Kidney (tissue), 22 donors: ENCODE measurements at places on chromosomes 4 and X. TPM values are rescaled to one million over a fixed set of nuclear protein-coding genes. Genes with fewer than 3 reads are reported as not detected.

GRCh38 chr4:94208918-94209317 lies 1.3 kb downstream of the SMARCAD1 start:
- peak overlapping the region; percentile 100 for H3K4me3 ChIP-seq
- peaks cover 8% of the 10 kb centered on the region for H3K4me1 ChIP-seq
- no peaks in the 10 kb centered on the region for H3K27me3 ChIP-seq
- DNase-seq, result no peak
- peaks cover 7% of the 10 kb centered on the region for H3K36me3 ChIP-seq

GRCh38 chr4:26746802-26747213 lies 113.8 kb upstream of the STIM2 start:
- H3K36me3 ChIP-seq, result peaks cover 6% of the 10 kb centered on the region
- no peak for DNase-seq
- H3K27ac ChIP-seq, result no peak overlapping the region
- H3K4me1 ChIP-seq, result no peaks in the 10 kb centered on the region
- no peaks in the 10 kb centered on the region for H3K27me3 ChIP-seq

GRCh38 chr4:3365871-3366842 lies 73.3 kb downstream of the RGS12 start:
- H3K27ac ChIP-seq, result peak overlapping the region; percentile 11
- DNase-seq, result no peak
- no peaks in the 10 kb centered on the region for H3K27me3 ChIP-seq

DNA sequence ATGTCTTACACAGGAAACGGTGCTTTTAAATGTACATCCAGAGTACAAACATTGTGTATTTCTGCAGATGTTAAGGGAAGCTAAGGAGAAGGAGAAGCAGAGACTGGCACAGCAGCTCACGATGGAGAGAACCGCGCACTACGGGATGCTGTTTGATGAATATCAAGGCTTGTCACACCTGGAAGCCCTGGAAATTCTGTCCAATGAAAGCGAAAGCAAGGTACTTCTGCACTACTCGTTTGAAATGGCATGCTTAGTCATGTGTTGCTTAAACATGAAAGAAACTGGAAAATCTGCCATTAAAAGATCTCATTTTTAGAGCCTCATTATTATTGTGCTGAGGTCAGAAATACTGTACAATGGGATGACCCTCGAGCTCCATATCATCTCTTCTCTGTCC lies 47.2 kb downstream of the FAM114A1 start:
- no peak overlapping the region for H3K4me3 ChIP-seq
- peaks cover 5% of the 10 kb centered on the region for H3K36me3 ChIP-seq
- no peak for DNase-seq
- H3K27ac ChIP-seq, result no peak overlapping the region
- H3K4me1 ChIP-seq, result no peaks in the 10 kb centered on the region

- H3K27me3 ChIP-seq, result no peaks in the 10 kb centered on the region
- H3K4me1 ChIP-seq, result no peaks in the 10 kb centered on the region
- no peak for DNase-seq
- H3K36me3 ChIP-seq, result no peaks in the 10 kb centered on the region
These were observed 195.4 kb downstream of the NWD2 start for GRCh38 chr4:37439809-37440474.

GRCh38 chr4:168842186-168842585 lies 167.9 kb downstream of the CBR4 start:
- H3K36me3 ChIP-seq, result no peaks in the 10 kb centered on the region
- no peaks in the 10 kb centered on the region for H3K4me1 ChIP-seq
- H3K27ac ChIP-seq, result no peak overlapping the region
- H3K27me3 ChIP-seq, result no peaks in the 10 kb centered on the region
- DNase-seq, result no peak
- no peak overlapping the region for H3K4me3 ChIP-seq

GRCh38 chr4:106775636-106776035 lies 260.5 kb downstream of the DKK2 start:
- H3K27ac ChIP-seq, result no peak overlapping the region
- no peak for DNase-seq
- H3K4me1 ChIP-seq, result no peaks in the 10 kb centered on the region
- H3K4me3 ChIP-seq, result no peak overlapping the region
- H3K36me3 ChIP-seq, result no peaks in the 10 kb centered on the region
- no peaks in the 10 kb centered on the region for H3K27me3 ChIP-seq

DNA sequence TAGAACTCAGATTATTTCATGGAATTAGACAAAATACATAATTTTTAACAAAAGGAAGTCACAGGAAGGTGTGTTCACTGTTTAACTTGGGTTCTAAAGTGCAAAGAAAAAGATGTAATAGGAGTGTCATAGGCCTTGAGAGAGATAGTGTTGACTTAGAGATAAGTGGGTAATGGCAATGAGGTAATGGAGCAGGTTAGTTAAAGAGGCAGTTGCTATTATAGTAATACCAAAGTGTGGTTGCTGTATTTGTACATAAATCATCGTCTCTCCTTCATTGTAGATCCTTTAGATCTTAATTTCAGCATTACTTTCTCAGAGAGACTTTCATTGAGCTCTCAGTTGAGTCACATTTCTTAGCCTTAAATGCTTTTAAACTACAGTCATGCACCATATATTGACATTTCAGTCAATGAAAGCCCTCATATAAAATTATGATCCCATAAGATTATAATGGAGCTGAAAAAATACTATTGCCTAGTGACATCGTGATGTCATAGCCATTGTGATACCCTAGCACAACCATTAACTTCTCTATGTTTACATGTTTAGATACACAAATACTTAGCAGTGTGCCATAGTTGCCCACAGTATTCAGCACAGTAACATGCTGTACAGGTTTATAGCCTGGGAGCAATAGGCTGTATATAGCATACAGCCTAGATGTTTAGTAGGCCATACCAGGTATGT lies 245.4 kb downstream of the ADGRL3 start:
- H3K4me1 ChIP-seq, result no peaks in the 10 kb centered on the region
- no peaks in the 10 kb centered on the region for H3K27me3 ChIP-seq
- no peak overlapping the region for H3K27ac ChIP-seq
- DNase-seq, result no peak
- no peaks in the 10 kb centered on the region for H3K36me3 ChIP-seq
- no peak overlapping the region for H3K4me3 ChIP-seq

DNA sequence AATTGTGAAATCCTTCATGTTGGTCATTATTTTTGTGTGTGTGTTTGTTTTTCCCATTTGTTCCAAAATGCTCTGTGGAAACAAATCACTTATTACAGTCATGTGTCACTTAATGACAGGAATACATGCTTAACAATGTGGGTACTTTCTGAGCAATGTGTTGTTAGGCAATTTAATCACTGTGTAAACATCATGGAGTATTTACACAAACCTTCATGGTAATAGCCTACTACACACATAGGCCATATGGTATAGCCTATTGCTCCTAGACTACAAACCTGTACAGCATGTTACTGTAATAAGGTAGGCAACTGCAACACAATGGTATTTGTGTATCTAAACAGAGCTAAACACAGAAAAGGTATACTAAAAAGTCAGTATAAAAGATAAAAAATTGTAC lies 388.9 kb upstream of the PPP1R2C start:
- no peak overlapping the region for H3K27ac ChIP-seq
- H3K4me3 ChIP-seq, result no peak overlapping the region
- no peak for DNase-seq
- no peaks in the 10 kb centered on the region for H3K27me3 ChIP-seq
- H3K4me1 ChIP-seq, result no peaks in the 10 kb centered on the region

Gene CT83
- polyA plus RNA-seq, result not detected

Gene PABPC1L2B
- not detected for polyA plus RNA-seq

Gene AVPR2
- 22.1 TPM for polyA plus RNA-seq

Gene STOX2
- polyA plus RNA-seq, result 0.69 TPM
